ENCODE measurements at places on chromosomes 16 and 17.

DNA sequence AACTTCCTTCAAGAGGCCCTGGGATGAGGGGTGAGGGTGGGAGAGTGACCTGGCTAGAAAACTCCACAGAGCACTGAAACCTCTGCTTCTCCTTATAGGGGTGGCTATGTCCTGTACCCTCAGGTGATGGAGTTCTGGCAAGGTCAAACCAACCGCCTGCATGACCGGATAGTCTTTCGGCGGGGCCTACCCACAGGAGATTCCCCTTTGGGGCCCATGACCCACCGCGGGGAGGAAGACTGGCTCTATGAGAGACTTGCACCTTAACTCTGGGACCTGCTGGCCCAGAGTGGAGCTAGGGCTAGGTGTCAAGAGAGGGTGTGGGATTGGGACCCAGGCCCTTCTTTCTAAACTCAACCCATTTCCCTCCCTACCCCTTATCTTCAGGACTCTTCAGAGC lies 5.1 kb downstream of the PNPO start:
- DNase-seq, result no peak
- H3K27me3 ChIP-seq, result no peaks in the 10 kb centered on the region
- H3K36me3 ChIP-seq, result peaks cover 24% of the 10 kb centered on the region
- H3K27ac ChIP-seq, result peak overlapping the region; percentile 46
- H3K4me3 ChIP-seq, result no peak overlapping the region
- H3K4me1 ChIP-seq, result peaks cover 69% of the 10 kb centered on the region

GRCh38 chr16:30569746-30570635 lies 1.5 kb downstream of the ZNF688 start:
- DNase-seq, result no peak
- H3K4me1 ChIP-seq, result peaks cover 59% of the 10 kb centered on the region

GRCh38 chr16:58127634-58128033 lies 1.5 kb downstream of the CFAP20 start:
- H3K27ac ChIP-seq, result peak overlapping the region; percentile 53
- no peaks in the 10 kb centered on the region for H3K27me3 ChIP-seq
- peak overlapping the region; percentile 78 for H3K4me3 ChIP-seq
- peaks cover 11% of the 10 kb centered on the region for H3K36me3 ChIP-seq

DNA sequence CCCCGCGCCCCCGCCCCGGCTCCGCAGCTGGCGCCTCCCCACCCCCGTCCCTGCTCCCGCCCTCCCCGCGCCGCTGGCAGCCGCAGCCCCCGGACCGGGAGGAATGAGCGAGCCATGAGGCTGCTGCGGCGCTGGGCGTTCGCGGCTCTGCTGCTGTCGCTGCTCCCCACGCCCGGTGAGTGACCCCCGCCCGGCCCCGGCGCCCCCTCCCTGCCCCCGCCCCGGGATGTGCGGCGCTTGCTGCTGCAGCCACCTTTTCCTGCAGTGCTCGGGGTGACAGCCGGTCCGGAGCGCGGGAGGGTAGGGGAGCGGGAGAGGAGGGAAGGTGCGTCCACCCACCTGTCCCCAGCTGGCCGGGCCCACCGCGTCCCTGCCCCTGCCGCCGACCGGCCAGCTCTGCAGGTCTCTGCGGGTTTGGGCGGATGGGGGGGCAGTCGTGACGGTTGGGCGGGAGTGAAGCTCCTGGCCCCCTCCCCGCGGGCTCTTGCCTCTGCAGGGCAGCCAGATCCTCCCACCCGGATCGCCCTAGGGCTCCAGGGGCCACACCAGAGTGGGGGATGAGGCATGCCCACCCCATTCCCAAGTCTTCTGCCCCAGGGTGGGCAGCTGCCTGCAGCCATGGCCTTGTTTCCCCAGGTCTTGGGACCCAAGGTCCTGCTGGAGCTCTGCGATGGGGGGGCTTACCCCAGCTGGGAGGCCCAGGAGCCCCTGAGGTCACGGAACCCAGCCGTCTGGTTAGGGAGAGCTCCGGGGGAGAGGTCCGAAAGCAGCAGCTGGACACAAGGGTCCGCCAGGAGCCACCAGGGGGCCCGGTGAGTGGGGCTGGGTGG lies 513 bp downstream of the ADAM11 start:
- H3K4me1 ChIP-seq, result no peaks in the 10 kb centered on the region
- H3K27me3 ChIP-seq, result peaks cover 88% of the 10 kb centered on the region
- DNase-seq, result no peak
- H3K4me3 ChIP-seq, result no peak overlapping the region
